ENCODE measurements at places on chromosomes 13 and 19. TPM values are rescaled to one million over a fixed set of nuclear protein-coding genes. Genes with fewer than 3 reads are reported as not detected.
A peak's percentile ranks its signal among the peaks of the same experiment; 100 is the strongest.

DNA sequence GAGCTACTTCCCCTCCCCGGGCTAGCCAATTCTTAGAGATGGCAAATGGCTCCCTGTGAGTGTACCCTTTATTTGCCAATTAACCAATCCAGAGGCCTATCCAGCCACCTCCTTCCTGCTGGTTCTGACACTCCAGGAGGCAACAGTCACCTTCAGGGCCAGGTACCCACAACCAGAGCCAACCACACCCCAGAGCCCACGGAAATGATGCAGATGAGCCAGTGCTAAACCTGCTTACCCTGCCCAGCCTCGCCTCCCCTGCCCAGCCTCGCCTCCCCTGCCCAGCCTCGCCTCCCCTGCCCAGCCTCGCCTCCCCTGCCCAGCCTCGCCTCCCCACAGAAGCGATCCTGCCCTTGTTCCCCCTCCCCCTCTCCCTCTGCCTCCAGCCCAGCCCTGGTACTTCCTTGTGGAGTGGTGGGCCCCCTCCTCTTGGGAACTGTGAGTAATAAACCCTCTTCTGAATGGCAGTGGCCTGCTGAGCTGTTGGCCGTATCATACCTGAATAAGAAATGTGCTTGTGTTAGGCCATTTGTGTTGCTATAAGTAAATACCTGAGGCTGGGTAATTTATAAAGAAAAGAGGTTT is 173.8 kb upstream of the RNF113B start:
- DNase-seq, result no peak

- peak; percentile 91 for DNase-seq
Observed at GRCh38 chr19:4914736-4915501, 5.6 kb downstream of the UHRF1 start.

GRCh38 chr13:25493931-25494640 is 122.3 kb downstream of the ATP8A2 start:
- DNase-seq, result no peak

GRCh38 chr19:48461651-48461981 is 6.2 kb downstream of the KCNJ14 start:
- DNase-seq, result no peak

GRCh38 chr13:83780227-83780626 is 102.0 kb downstream of the SLITRK1 start:
- no peak for DNase-seq

- DNase-seq, result peak; percentile 59
Observed at GRCh38 chr19:12994701-12995595, at the start of gene NFIX. Gene NFIX, plus strand, starts transcription at chr19:12995475. Its CDS starts 363 bp downstream, at chr19:12995838.

DNA sequence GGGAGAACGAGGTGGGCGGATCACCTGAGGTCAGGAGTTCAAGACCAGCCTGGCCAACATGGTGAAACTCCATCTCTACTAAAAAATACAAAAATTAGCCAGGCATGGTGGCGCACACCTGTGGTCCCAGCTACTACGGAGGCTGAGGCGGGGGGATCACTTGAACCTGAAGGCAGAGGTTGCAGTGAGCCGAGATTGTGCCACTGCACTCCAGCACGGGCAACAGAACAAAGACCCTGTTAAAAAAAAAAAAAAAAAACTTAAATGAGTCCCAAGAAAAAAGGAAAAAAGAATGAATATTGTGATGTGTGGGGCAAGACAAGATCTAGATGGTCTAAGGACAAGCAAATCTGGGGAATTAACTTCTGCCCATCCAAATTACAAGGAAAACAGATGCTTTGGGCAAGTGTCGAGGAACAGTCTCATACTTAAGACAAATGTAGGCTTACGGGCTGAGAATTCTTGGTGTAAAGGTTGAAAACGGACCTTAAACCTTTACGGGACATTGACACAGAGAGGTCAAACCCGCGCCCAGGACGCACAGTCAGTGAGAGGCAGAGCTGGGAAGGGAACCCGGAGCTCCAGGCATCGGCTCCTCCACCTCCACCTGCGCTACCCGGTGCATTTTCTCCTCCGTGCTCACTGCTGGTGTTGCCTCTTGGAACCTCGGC is 656 bp upstream of the ZNF324 start:
- no peak for DNase-seq

GRCh38 chr13:94339116-94339687 is 140.3 kb downstream of the DCT start:
- no peak for DNase-seq

GRCh38 chr19:22595918-22596341 is 38.2 kb upstream of the ZNF492 start:
- no peak for DNase-seq

DNA sequence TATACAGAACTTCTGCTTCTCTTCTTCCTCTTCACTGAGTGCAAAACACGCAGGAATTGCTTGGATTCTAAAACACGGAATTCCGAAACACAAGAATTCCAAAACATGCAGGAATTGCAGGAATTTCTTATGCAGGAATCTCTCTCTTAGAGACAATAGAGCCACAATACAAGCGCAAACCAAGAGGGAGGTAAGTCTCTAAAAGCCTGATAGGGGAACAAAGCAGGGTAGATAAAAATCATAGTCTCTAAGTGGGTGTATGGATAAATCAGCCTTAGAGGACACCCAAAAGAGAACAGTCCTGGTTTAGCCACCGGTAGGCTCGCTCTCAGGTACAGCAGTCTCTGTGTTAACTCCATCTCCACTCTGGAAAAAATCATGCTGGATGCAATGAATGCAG is 112.9 kb downstream of the LHFPL6 start:
- DNase-seq, result no peak

DNA sequence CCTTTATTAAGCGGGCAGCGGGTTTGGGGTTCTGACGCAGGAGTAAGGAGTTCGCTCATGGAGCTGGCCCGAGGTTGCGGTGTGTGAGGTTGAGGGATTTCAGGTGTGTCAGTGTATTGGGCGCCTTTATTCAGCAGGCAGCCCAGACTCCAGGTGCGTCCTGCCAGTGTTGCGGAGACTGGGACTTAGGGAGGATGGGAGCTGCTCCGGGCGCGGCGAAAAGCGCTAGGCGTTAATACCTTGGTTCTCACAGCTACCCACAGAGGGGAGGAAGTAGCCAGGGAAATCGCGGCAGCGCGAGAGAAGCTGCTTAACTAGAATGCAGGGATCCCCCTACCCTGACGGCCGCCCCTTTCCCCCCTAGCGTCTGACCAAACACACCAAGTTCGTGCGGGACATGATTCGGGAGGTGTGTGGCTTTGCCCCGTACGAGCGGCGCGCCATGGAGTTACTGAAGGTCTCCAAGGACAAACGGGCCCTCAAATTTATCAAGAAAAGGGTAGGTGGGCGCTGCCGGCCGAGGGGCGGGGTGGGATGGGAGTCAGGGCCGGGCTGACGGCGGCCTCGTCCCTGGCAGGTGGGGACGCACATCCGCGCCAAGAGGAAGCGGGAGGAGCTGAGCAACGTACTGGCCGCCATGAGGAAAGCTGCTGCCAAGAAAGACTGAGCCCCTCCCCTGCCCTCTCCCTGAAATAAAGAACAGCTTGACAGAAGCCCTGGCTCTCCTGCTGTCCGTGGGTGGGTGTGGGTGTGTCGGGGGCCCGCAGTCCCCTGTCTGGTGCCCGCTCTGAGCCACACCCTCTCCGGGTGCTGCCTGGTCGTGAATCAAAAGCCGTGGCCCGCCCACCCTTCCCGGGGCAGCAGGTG is 1.1 kb downstream of the RPL36 start:
- DNase-seq, result peak; percentile 77

DNA sequence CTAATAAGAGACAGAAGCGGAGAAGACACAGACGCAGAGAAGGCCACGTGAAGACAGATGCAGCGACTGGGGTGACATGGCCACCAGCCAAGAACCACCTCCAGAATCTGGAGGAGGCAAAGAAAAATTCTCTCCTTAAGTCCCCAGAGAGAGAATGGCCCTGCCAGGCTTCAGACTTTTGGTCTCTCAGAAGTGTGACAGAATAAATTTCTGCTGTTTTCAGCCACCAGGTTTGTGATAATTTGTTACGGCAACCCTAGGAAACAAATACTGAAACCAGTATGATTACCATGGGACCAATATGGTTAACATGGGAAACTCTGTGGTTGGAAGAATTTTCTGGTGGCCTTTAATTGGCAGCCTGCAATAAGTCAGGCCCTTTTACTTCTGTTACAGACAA is 63.9 kb upstream of the DOCK9 start:
- no peak for DNase-seq

- DNase-seq, result no peak
Observed at GRCh38 chr19:37964109-37964508, 57.1 kb downstream of the SIPA1L3 start.

- no peak for DNase-seq
Observed at GRCh38 chr13:37319031-37319443, 213.6 kb upstream of the CSNK1A1L start.

GRCh38 chr19:45472563-45473366 is 5.0 kb downstream of the FOSB start:
- no peak for DNase-seq

- peak; percentile 72 for DNase-seq
Observed at GRCh38 chr19:40604647-40605215, 3.6 kb downstream of the LTBP4 start.

- DNase-seq, result no peak
Observed at GRCh38 chr13:47019977-47020376, 123.1 kb upstream of the HTR2A start.

- no peak for DNase-seq
Observed at GRCh38 chr19:39203372-39204341, at the start of gene SYCN. Gene SYCN, minus strand, starts transcription at chr19:39204263. Its CDS starts 9 bp downstream, at chr19:39204254.

The ANGPTL4 gene
- total RNA-seq, result 29.7 TPM

The GPR12 gene
- total RNA-seq, result not detected

The ADGRE2 gene
- total RNA-seq, result 1.9 TPM

The MAST1 gene
- not detected for total RNA-seq

The DCT gene
- total RNA-seq, result not detected

The TJP3 gene
- total RNA-seq, result 266 TPM
